Activated CD4-positive, CD25-positive, alpha-beta regulatory T cell treated with anti-CD3 and anti-CD28 coated beads, Interleukin-2, amount 50 U/mL, for 16 hours (primary cell): ENCODE measurements at places on chromosomes 3 and 15.

- no peak for DNase-seq
These were observed 61.0 kb downstream of the WNT7A start for GRCh38 chr3:13818919-13819318.

- DNase-seq, result no peak
These were observed 90.6 kb upstream of the MYZAP start for GRCh38 chr15:57500979-57501576.

GRCh38 chr15:75736256-75736655 lies 23.6 kb upstream of the CSPG4 start:
- no peak for DNase-seq

DNA sequence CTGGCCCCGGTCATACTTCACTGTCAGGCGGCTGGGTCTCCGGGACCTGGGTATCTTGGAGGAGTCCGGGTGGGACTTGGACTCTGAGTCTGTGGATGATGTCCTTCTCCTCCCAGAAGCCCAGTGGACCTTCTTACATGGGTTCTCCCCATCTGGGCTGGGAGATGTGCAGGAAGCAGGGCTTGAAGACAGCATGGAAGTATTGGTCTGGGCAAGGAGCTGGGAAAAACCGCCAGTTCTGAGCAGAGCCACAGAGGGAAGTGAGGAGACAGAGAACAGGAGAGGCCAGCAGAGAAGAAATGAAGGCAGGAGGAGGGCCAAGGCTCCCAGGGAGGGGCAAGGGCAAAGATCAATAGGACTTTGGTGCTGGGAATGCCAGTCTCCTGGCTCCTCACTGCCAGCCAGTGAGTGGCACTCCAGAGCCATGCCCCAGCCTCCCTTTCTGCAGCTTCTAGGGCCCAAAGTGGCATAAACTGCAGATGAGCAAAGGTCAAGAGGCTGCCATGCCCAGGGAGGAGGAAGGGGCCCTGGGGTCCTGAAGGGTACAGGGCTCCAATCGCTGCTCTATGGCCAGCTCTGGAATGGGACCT lies at the start of gene PPP1R14D:
Gene PPP1R14D (minus strand): TSS at position 262 of the 590 bp plus-strand sequence. CDS start 67 bp downstream, at position 195.
- no peak for DNase-seq

GRCh38 chr15:85534031-85534430 lies 153.6 kb downstream of the AKAP13 start:
- no peak for DNase-seq

- DNase-seq, result no peak
These were observed 192.7 kb upstream of the FEZF2 start for GRCh38 chr3:62566022-62566557.

GRCh38 chr3:17136136-17136721 lies 251.5 kb downstream of the PLCL2 start:
- no peak for DNase-seq

DNA sequence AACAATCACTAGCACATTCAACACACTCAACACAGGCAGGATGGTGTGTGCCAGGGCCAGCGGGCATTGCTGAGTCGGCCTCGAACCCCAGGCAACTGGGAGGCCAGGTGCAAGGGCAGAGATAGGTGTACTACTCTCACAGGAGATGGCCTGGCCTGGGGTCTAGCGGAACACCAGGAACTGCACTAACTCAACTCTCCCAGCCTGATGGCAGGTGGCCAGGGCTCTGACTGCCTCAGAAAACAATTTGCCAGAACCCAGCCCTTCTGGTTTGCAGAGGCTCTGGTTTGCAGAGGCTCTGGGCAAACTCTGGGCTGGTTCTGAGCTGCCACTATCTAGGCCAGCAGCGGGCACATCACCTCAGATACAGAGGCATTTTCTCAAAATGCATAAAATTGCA lies 229.2 kb upstream of the CHRNA7 start:
- DNase-seq, result no peak

DNA sequence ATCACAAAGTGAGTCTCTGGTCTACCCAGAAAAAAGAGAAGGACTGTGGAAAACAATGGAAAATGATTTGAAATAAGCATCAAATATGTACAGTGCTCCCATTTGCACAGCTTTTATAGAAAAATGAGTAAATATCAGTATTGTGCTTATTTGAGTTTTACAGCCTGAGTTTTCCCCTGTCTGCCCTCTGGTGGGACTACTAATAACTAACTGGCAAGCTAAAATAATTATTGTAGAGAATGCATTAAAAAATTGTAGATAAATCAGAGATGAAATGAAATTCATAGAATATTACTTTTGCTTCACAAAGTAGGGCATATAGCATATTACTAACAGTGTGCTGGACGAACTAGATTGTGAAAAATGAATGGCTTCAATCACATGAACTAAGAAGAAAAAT lies 287.1 kb downstream of the NAALADL2 start:
- no peak for DNase-seq

DNA sequence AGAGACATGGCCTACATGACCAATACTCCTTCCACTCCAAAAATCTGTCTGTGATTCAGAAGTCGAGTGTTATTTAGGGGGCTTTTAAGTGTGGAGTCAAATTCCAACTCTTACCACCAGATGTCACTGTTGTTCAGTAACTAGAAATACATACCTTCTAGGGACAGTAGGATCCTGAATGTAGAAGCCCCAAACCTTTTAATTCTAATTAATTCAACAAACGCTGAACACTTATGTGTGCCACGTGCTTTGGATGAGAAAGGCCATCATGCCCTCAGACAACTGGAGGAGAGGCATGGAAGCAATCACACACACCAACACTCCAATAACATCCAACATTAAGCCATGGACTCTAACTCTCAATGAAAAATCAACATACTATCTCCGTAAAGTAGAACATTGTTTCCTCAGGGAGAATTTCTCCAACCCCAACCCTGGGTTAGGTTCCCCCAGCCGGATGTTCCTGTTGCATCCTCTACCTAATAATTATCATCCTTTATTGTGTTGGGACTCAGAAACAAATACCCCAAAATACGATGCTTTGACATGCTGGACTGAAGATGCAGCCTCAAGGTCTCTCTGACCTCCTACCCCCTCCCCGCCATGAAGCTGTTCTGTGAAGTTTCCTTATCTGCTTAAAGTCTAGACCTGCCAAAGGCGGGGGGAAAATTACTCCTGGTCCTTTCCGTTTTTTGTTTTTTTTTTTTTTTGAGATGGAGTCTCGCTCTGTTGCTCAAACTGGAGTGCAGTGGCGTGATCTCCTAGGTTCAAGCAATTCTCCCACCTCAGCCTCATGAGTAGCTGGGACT lies 8.0 kb upstream of the CCDC13 start:
- DNase-seq, result no peak

GRCh38 chr3:192090586-192090985 lies 629.6 kb downstream of the PYDC2 start:
- DNase-seq, result no peak

DNA sequence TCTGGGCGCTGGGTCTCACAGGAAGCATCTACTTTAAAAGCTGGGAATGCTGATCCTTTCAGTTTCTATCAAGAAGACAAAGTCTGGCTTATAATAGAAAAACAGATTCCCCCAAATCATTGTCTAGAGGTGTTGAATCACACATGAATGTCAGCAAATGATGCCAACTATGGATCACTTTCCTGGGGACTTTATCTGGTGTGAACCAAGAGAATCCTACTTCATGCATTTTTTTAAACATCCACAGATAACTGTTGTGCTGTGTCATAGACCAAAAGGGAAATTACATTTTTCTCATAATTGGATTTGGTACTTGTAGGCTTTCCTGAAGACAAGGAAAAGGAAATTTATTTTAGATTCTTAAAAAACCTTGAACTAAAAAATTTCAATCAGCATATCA lies 132.7 kb downstream of the CD47 start:
- no peak for DNase-seq

GRCh38 chr3:148697306-148698189 lies at the start of gene AGTR1:
TSS of gene AGTR1 (plus strand) at chr3:148697903. CDS start at chr3:148741036, 43,133 bp downstream.
- no peak for DNase-seq

- no peak for DNase-seq
These were observed 254.8 kb downstream of the ZBTB20 start for GRCh38 chr3:114892131-114892879.
